H7 (cell line): ENCODE measurements at places on chromosomes 7 and 10.
A peak's percentile ranks its signal among the peaks of the same experiment; 100 is the strongest.

- no peak for DNase-seq
Measured at GRCh38 chr7:11474902-11475585, 357.0 kb downstream of the THSD7A start.

GRCh38 chr10:15121707-15122106 lies 24.6 kb downstream of the RPP38 start:
- DNase-seq: no peak

DNA sequence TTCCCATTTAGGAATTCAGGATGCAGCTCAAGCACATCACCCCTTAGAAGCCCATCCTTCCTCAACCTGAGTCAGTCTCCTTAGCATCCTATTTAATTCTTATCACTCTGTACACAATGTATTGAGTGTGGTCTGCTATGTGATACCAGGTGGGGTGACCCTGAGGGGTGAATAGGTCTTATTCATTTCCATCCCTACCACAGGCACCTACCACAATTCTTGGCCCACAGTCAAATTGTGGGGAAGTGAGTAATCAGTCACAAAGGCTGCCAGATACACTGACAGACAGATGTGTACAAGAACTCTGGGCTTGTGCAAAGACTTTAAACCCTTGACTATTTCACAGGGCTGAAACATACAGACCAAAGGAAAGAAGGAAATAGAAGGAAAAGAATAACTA lies 560.5 kb downstream of the PARD3 start:
- no peak for DNase-seq

- peak; percentile 14 for DNase-seq
Measured at GRCh38 chr10:62492012-62492869, 118.1 kb downstream of the ZNF365 start.

DNA sequence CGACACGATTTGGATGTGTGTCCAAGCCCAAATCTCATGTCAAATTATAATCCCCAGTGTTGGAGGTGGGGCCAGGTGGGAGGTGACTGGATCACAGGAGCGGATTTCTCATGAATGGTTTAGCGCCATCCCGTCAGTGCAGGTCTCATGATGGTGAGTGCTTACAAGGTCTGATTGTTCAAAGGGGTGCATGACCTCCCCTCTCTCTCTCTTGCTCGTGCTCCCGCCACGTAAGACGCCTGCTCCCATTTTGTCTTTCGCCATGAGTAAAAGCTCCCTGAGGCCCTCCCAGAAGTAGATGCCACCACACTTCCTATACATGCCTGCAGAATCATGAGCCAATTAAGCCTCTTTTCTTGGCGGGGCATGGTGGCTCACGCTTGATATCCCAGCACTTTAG lies 71.5 kb upstream of the NANOS1 start:
- DNase-seq: no peak

DNA sequence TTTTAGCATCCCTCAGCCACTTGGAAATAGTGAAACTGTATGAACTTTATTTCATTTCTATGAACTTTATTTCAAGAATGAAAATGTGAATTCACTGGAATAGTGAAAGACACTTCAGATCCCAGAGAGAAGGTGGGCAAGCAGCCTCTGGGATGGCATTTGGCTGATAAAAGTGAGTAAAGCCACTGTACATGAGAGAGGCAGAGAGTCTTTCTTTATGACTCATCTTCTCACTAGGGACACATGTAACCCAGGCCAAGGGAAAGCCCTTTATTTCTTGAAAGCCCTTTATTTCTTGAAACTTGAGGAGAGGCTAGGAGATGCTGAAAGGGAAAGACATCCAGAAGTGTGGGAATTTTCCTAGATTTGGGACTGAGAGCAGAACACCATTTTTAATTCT lies 148.9 kb upstream of the SMIM30 start:
- DNase-seq: no peak

DNA sequence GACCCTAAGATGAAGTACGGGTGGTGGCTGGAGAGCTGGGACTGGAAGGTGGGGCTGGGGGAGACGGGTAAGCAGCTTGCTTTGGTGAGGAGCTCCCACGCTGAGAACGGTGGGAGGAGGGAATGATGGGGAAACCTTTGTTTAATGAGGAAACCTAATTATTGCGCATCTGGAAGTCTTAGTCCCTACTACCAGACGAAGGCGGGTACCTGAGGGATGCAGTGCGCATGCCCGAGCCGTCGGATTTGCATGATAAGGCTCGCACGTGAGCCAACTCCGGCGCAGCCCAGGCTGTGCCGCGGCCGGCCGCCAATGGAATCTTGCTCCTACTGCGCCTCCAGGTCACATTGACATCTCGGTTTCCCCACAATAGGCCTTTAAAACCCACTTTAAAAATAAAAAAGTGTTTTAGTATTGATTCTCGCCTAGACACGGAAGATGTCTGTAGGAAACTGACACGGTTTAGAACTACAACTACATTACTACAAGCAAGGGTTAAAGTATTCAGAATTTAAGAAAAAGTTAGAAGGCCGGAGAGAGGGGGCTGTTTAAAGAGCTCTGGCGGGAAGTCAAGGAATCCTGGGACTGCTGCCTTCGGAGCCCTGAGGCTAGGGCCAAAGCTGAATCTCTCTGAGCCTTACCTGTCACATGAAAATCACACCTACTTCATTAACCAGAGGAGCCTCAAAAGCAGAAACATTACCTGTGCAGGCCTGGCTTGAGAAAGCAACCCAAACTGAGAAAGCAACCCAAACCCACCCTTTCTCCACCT lies 12.1 kb upstream of the DLX6 start:
- DNase-seq: peak; percentile 92

GRCh38 chr10:7410862-7411670 lies at the start of gene SFMBT2:
Gene SFMBT2, minus strand, starts transcription at chr10:7411034. Its CDS starts 29,136 bp downstream, at chr10:7381898.
- DNase-seq: peak; percentile 95

DNA sequence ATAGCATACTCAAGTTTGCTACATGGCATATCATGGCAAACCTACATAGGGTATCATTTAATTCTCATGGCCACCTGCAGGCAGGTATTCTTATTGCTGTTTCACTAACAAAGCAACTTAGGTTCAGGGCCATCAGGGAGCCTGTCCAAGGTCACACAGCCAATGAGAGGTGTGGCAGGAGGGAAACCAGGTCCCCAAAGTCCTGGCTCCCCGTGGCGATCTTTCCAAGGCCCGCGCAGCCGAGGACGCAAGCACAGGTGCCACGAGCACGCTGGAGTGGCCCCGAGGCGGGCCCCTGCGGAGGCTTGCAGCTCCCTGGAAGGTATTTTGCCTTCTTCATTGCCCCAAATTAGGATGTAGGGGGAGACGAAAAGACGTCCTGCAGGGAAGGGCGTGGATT lies 20.8 kb downstream of the PRKAG2 start:
- peak; percentile 74 for DNase-seq

DNA sequence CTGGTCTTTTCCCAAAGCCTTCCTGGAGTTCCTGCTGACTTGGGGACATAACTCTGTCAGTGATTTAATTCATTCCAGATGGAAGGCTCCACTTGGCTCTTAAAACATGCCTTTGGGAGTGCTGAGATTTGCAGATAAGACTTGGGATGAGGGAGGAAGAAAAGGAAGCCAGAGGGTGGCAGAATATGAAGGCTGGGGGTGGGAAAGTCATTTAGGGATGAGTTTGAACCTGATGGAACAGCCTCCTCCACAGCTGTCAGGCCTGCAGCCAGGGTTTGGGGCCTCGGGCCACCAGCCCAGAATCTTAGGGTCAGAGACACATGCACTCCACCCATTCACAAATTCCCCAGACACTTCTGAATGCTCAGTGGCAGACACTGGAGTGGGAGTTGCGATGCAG lies 28.4 kb upstream of the EIF5AL1 start:
- DNase-seq: no peak

GRCh38 chr7:85232068-85232467 lies 45.2 kb upstream of the SEMA3D start:
- no peak for DNase-seq

DNA sequence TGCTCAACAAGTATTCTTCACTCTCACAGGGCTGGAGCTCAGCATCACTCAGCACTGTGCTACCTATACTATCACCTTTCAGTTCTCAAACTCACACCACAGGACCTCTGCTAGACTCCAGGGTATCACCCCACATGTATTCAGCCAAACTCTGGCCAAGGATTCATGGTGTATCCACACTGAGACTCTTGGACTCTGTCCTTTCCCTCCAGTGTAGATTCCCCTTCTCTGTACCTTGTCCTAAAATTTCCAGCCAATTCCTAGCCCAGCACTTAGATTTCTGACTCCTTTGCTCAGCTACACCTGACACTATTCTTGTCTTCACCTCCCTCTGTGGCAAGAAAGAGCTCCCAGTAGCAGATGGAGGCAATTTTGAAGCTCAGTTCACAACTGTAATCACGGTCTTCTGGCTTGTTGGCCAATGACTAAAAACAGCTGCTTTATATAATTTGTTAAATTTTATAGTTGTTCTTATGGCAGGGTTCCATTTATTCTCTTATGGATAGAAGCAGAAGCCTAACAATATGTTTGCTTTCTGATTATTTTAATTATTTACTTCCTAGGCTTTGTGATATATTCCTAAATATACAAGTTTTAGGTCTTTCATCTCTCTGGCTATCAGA lies 258.8 kb downstream of the THSD7A start:
- DNase-seq: no peak
